ENCODE measurements at places on chromosomes 16 and 17.

- no peak for DNase-seq
These were observed 557 bp upstream of the CX3CL1 start for GRCh38 chr16:57371494-57372371.

DNA sequence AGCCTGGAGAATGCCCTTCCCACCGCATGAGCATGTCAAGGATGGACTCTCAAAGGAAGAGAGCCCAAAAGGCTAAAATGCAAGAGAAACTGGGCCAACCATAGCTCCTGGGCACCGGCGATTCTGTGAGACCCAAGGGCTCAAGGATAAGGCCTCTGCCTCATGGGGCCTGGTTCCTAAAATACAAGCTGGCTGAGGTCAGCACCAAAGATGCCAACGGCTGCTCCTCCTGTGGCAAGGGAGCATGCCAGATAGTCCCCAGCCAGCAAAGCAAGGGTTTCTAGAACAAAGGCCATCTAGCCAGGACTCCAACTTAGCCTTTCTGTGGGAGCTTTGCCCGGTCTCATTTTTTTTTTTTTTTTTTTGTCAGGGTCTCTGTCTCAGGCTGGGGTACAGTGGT lies 20.1 kb downstream of the GPRC5B start:
- no peak for DNase-seq

DNA sequence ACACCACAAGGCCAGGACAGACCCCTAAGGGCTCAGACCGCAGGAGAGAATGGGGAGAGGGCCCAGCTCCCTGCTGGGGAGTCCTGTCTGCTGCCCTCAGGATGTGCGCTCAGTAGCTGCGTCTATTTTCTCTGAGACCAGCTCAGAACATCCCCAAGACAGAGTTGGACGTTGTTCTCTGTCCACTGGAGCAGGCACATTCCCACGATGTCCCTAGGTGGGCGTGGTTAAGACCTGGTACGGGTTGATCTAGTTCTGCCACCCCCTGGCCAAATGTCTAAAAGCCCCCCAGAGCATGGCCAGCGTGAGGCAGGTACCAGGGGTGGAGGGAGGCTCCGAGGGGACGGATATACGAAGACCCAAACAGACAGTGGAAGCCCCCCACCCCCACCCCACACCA lies 842 bp upstream of the CALB2 start:
- DNase-seq: no peak

- DNase-seq: no peak
These were observed 29.7 kb upstream of the IRX3 start for GRCh38 chr16:54316095-54316889.

GRCh38 chr16:47309581-47310312 lies 151.1 kb downstream of the ITFG1 start:
- no peak for DNase-seq

GRCh38 chr17:16415031-16415924 lies at the start of gene TRPV2:
TRPV2 (plus strand) TSS chr17:16415571; CDS start chr17:16417669, 2,098 bp downstream.
- peak; percentile 61 for DNase-seq

- no peak for DNase-seq
These were observed 44.1 kb downstream of the TBX4 start for GRCh38 chr17:61496174-61496956.

DNA sequence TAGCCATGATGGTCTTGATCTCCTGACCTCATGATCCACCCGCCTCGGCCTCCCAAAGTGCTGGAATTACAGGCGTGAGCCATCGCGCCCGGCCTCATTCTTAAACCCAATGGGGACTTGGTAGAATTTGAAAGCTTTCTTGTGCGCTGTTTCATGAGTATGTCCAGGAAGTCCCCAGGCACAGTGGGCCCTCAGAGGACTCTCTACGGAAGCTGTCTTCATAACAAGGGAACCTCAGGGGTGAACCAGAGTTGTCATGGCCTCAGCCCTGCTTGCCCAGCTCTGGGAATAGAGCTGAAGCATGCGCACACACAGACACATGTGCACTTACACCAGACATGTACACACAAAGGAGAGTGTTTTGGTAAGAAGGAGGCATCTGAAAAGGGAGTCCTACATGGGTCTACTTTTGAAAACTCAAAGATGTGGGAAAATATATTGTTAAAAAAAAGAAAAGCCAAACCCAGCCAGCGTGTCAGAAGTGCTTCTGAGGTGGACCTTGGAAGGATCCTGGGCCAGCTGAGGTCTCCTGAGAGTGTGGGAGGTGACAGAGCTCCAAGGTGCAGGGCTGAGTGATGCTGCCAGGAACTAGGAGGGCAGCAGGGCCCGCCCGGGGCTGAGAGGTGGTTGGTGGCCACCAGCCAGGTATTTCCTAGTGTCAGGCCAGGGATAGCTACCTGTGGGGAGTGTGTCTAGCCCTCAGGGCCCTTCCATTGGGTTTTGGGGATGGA lies 54.6 kb downstream of the EPN2 start:
- DNase-seq: no peak

GRCh38 chr16:83830091-83830768 lies 22.5 kb downstream of the HSBP1 start:
- peak; percentile 5 for DNase-seq

DNA sequence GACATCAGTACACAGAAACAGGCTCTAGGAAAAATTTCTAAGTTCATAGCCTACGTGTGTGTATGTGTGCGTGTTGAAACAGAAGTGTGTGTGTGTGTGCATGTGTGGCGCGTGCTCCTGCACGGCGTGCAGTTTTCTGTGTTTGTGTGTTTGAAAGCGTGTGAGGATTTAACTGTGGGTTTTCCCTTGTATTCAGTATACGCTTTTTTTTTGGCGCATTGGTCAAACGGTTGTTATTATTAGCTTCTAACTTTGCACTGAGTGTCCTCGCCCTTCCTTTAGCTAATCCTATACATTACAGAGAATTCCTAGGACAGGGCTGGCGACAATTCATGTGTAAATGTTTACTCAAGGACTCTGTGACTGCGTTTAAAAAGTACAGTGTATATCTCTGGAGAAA lies 23.0 kb downstream of the TMC6 start:
- no peak for DNase-seq

DNA sequence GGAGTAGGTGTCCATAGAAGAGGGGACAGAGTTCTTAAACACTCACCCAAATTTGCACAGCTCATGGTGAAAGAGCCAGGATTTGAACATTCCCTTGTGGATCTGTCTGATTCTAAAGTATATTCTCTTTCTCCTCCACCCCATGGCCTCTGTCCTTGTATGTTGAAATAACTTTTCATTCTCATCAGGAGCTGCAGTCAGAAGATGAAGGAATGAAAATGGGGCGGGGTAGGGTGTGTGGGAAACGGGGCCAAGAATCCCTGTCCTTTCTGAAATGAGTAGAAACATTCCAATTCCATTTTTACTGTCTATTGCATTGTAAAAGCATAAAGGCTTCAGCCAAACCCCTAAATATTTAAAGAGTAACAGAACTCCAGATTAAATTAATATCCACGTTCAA lies 42.8 kb downstream of the NOG start:
- no peak for DNase-seq

DNA sequence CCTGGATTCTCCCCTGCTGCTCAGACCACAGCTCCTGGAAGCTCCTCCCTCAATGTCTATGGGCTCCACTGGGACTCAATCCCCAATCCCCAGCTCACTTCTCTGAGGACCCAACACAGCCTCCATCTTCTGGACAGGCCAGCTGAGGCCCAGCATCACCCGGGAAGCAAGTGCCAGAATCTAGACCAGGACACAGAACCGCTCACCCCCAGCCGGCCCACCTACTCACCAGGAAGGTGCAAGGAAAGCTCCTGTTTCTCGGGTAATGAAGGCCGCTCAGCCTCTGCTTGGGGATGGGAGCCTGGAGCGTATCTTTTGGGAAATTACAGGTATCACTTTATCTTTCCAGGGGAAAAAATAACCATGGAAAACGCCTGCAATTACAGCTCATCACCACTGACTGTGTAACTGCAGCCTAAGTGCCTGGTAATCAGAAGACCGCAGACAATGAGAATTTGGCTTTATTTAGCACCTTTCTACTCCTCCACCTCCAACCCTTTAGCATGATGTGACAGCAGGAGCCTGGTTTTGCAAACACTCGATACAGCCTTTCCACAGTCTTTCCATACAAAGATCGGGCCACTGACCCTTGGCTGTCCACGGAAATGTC lies 49.6 kb upstream of the RPL38 start:
- DNase-seq: no peak

DNA sequence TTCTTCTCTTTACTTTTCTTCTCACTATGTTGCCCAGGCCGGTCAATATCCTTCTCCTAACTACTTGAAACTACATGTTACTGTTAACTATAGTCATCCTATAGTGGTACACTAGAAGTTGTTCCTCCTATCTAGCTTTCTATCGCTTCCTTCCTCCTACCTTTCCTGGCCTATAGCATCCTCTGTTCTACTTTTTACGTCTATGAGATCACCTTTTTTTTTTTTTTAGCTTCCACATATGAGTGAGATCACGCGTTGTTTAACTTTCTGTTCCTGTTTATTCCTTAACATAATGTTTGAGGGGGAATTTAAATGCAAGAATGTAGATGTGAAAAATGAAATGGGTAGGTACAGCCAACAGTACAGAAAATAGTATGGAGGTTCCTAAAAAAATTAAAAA lies 30.5 kb upstream of the YPEL2 start:
- DNase-seq: no peak

DNA sequence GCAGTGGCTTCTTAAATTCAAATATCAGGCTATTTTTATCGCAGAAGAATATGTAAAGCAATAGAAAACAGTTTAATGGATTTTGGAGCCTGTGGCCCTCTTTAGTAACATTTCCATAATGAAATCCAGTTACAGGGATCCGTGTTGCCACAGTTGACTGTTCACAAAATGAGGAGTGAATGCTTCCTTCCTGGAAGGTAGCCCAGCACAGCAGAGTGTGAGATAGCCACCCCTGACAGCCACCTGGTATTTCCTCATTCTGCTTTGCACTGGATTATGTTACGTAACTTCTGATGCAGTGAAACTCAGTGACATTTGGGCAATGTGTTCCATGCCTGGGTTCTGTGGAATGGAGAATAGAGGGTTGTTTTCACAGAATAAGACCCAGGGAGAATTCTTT lies 517.2 kb downstream of the RBFOX1 start:
- no peak for DNase-seq

DNA sequence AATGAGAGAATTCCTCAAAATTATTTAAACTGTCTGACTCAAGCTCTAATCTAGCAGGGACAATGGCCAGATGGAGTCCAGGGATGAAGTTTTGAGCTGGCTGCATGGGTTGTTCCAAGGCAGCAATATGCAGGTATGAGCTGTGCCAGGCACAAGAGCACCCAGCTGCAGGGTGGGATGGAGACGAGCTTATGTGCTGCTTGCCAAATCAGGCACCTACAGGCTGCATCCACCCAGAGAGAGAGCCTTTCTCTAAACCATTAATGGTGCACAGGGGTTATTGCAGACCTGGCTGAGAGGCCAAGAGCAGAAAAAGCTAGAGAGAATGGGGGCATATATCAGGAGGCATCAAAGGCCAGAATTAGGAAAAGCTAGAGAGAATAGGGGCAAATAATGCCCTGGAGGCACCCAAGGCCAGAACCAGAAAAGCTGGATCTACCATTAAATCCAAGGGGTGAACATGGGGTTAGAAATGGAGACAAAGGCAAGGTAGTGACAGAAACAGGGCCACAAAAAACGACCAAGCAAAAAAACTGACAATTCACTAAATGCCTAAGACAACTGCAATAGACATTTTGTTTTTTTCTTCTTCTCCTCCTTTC lies 11.0 kb downstream of the KRT33A start:
- no peak for DNase-seq

- DNase-seq: no peak
These were observed 23.6 kb downstream of the CENPV start for GRCh38 chr17:16329519-16330271.

- no peak for DNase-seq
These were observed 42.5 kb upstream of the CLEC19A start for GRCh38 chr16:19242987-19243575.

DNA sequence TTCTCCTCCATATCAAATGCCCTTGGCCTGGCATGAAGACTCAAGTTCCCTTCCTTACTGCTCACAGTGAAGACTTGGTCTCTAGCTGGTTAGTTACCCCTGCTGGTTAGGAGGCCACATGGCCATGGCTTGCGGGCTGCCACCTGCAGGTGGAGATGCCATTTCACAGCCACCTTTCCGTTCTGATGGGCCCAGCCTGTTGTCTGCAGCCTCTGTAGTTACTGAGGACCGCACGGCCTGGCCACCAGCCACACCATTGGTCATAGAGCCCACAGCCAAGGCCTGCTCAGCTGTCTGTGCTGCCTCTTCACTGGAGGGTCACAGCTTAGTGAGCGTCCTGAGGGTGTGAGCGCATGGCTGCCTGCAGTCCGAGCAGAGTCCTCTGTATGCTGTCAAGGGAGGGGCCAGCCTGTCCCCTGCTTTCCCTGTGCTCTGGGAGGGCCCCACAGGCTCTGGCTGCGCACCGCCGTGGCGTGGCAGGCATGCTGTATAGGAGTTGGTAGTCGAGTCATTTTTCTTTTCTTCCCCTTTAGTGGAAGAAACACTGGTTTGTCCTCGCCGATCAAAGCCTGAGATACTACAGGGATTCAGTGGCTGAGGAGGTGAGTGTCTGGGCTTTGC lies 59.2 kb downstream of the PLD6 start:
- DNase-seq: no peak

DNA sequence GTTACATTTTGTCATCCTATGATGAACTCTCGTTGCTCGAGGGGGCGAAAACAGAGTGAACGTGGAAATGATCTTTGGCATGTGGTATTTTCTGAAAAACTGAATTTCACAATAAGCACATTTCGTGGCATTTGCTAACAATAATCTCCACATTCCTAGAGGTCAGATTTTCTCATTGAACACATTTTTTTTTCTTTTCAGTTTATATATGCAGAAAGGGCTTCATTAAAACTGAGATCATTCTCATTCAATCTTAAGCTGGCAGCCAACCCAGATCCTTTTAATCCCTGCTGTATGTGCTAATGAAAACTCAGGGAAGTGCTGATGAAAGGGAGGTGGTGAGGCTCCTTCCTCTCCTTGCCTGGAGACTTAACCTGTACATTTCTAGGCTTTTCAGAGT lies 52.6 kb downstream of the PRKCA start:
- DNase-seq: no peak

- no peak for DNase-seq
These were observed 8.0 kb downstream of the RNF157 start for GRCh38 chr17:76232342-76232741.

DNA sequence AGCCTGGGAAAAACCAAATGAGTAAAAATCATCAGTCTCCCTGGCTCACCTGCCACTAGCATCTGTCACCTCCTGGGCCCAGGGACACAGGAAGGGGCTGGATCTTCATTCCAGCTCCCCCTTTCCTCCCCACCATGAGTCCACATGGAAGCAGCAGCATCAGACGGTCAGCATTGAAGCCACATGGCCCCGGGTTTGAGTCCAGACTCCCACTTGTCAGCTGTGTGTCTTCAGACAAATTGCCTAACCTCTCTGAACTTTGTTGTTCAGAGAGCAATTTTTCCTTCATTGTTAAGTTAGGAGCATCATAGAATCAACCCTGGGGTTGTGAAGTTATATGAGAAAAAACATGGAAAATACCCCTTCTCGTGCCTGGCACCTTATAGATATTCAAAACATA lies 10.7 kb downstream of the CACNG4 start:
- DNase-seq: no peak
